ENCODE measurements at places on chromosomes 6 and 20.

DNA sequence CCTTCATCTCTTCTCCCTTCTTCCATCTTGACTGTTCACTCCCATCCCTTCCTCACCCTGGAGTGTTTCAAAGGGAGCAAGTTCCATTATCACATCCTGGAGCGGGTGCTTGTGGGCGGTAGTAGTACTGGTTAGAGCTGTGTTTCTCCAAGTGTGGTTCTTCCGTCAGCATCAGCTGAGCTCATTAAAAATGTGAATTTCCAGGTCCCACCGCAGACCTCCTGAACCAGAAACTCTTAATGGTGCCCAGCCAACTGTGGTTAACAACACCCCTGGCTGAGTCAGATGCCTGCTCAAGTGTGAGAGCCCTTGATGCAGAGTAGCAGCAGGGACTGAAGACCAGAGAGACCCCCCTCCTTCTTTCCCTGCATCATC lies 24.4 kb downstream of the ANGPT4 start:
- peak; percentile 25 for DNase-seq

GRCh38 chr6:14035874-14036273 lies 81.7 kb upstream of the CD83 start:
- DNase-seq = no peak

GRCh38 chr20:23101696-23102406 lies 15.7 kb upstream of the CD93 start:
- DNase-seq = no peak

GRCh38 chr20:7275645-7276237 lies 508.3 kb downstream of the BMP2 start:
- DNase-seq = no peak

GRCh38 chr6:24930431-24930871 lies 5.3 kb downstream of the RIPOR2 start:
- peak; percentile 50 for DNase-seq

- DNase-seq = no peak
These were observed 3.8 kb downstream of the ULBP1 start for GRCh38 chr6:149967591-149967990.

DNA sequence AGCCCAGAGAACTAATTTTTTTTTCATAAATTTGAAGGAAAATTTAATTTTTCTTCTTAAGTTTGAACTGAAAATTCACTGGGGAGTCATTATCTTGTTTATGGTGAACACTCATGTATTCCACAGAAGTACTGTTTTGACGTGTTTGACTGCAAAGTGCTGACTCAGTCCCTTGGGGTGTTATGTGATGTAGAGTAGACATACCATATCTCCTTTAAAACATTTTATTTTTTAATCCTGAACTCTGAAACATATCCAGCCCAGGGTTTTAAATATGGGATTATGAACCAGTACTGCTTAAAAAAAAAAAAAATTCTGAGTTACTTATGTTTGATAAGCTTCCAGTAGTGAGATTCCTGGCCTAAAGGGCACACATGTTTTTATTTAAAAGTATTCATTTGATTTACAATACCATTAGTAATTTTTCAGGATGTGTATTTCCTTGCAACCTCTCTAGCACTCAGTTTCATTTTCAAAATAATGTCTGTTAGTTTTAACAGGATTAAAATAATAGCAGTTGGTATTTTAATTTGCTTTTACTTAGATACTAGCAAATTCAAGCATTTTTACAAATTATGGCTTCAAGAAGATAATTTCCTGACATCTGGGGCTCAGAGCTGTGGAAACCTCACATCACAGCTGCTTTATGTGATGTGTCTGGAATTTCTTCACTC lies 81.7 kb upstream of the PDE10A start:
- DNase-seq = no peak

DNA sequence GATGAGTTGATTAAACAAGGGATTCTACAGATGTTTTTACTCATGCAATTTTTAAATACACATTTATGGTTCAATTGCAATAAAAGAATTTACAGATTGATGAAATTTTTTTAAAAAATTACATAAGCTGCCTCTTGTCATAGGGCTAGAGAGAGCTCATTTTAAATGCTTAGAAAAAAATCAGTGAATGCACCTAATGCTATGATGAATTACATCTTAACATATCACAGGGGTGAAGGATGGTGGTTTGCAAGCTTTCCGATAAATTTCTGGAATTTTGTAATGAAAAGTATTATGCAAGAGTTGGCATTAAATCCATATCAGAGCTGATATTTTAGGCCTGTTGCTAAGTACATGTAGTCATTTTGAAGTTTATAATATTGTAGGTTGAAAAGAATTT lies 29.6 kb downstream of the DSE start:
- no peak for DNase-seq

GRCh38 chr20:7723284-7723683 lies 217.0 kb downstream of the HAO1 start:
- no peak for DNase-seq

- no peak for DNase-seq
These were observed 22.2 kb downstream of the RREB1 start for GRCh38 chr6:7129784-7130569.

DNA sequence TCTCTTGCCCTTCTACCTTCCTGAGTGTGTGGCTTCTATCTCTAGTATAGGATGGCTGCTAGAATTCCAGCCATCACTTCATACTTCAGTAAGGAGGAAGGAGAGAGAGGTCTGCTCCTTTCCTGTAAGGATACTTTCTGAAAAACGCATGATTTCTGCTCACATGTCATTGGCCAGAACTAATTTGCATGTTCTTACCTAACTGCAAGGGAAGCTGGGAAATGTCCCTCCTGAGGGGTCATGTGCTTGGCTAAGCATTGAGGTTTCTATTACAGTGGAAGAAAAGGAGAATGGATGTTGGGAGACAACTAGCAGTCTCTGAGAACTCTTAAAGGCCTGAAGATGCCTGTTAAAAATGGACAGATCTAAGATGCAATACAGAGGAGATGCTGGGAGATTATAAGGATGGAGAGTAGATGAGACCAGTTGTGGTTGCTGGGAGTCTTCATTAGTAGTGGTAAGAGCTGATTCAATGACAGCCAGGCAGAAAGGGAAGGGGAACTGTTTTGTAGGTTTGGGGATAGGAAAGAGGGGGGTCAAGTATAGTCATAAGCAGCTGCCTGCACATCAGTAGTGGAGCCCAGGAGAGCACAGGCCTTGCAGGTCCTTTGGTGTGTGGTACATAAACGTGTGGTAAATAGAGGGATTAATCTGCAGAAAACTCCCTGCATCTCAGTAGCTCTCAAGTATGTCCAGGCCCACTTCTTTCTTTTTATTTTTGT lies 20.2 kb downstream of the CDS2 start:
- DNase-seq = no peak

DNA sequence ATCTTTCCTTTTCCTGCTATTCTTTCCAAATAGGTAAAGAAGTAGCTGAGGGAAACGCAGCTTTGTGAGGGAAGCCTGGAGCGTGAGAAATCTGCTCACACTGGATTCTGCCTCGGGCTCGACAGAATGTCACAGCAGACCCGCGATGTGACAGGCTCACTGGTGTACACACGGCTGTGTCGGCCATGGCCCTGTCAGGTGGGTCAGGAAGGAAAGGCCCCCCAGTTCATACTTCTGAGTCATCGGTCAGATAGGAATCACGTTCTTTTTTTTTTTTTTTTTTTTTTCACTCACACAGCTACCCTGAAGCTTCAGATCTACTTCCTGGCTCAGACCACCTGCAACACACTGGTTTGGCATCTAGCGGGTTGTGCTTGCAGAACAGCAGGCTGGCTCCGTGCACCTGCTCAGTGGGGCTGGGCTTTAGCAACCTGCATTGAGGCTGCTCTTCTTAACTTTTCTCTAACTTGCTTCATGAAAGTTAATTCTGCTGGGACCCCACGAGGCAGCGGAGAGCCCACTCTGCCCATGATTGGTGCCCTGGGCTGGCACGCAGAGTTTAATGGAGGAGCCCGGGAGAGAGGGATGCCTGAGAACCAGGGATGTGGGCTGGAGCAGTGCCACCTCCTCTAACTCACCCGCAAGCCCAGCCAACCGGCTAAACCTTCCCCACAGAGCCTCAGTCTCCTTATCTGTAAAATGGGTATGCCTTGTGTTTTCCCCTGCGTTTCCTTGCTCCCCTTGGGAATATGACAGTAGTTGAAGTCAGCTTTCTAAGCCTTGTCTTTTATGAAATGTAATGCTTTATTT lies 61.5 kb upstream of the FNDC1 start:
- DNase-seq = peak; percentile 58

DNA sequence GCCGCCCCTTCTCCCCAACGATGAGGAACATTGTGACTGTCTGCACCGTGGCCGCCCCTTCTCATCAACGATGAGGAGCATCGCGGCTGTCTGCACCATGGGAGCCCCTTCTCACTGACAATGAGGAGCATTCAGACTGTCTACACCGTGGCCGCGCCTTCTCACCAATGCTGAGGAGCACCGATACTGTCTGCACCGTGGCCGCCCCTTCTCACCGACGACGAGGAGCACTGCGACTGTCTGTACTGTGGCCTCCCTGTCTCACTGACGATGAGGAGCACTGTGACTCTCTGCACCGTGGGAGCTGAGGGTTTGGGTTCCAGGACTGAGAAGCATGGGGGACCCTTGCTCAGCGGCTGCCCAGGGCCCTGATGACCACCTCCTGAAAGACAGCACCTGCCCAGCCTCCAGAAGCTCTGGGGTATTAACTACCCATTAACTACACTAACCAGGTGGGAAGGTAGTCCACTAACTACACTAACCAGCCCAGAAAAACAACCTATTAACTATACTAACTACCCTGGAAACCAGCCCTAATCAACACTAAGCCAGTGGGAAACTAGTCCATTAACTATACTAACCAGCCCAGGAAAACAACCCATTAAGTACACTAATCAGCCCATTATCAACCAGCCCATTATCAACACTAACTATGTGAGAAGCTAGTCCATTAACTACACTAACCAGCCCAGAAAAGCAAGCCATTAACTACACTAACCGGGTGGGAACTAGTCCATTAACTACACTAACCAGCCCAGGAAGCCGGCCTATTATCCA lies 116.9 kb downstream of the TAF4 start:
- DNase-seq = no peak

DNA sequence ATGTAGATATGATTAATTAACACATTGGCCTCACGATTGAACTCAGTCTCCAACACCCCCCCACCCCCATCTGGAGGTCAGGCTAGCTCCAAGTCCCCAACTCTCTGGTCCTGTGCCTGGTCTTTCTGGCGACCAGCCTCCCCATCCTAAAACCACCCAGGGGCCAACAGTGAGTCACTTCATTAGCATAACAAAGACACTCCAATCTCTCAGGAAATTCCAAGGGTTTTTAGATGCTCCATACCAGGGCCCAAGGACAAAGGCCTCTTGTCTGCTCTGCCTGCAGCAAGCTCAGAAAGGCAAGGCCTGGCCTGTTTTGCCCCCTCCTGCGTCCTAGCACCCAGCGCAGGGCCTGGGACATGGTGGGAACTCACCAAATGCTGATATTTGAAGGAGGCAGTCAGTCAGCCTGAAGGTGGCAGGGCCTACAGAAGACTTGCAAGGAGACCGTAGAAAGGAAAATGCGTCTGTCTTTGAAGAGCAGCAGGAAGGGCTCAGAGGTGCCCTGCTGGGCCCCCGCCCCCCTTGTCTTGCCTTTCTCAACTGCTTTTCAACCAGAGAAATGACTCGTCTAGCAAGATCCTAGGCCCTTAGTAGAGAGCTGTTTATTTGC lies 184.7 kb downstream of the CDH4 start:
- DNase-seq = peak; percentile 85

DNA sequence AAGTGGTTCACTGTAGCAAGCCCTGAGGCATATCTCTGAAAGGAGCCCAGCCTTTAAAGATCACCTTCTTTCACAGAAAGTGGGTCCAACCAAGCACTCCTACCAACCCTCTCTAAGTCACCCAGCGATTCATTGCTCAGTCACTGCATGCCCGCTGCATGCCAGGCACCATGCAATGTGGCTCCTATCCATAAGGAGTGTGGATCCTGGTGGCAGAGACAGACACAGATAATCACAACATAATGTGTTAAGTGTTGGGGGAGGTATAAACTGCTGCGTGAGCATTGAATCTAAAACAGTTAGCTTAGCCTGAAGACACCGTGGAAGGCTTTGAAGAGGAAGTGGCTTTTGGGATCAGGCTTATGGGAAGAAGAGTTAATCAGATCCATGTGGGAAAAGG lies 659.5 kb downstream of the PTPRT start:
- DNase-seq = no peak

GRCh38 chr6:82415820-82416219 lies 52.2 kb downstream of the TPBG start:
- DNase-seq = no peak

DNA sequence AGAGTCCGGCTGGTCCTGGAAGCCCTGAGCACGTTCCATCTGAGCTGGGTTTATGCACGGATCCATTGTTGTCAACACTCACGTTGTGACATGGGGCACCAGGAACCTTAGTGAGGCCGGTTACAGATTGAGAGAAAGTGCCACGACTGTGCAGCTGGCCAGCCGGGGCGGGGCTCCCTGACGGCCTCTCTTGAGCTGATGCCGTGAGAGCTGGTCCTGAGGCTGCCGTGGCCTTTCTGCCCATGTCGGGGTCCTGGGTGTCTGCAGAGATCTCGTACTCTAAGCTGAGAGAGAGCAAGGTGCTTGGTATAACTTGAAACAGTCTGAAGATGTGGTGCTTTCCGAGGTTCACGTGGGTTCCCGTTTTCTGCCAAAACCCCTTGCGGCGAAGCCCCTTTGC lies 10.0 kb downstream of the CDH4 start:
- no peak for DNase-seq

DNA sequence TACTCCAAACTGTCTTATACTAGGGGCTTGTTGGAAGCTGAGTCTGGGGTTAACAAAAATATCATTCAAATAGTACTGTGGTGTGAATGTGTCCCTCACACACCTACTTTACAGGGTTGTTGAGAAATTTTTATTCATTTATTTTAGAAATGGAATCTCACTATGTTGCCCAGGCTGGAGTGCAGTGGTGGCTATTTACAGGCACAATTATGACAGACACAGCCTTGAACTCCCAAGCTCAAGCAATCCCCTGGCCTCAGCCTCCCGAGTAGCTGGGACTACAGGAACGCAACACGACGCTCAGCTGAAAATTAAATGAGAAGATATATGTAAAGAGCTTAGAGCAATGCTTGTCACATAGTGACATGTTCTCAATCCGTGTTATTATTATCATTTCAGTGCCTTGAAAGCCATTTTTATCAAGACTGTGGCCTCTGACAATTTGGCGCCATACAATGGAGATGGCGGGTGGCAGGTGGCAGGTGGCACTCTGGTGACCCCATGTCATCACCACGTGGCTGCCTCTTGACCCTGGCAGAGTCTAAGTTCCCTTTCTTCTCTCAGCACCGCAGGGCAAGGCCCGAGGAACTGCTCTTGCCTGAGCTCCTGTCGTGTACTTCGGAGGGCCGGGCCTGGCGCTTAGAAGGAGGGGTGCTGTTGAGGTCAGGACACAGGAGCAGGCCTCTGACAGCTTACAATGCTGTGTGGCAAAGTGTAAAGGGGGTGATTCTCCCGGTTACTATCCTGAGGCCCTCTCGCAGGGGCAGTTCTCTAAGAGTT lies 64.5 kb downstream of the STX11 start:
- no peak for DNase-seq

GRCh38 chr20:1975291-1975690 lies 18.6 kb downstream of the PDYN start:
- no peak for DNase-seq

DNA sequence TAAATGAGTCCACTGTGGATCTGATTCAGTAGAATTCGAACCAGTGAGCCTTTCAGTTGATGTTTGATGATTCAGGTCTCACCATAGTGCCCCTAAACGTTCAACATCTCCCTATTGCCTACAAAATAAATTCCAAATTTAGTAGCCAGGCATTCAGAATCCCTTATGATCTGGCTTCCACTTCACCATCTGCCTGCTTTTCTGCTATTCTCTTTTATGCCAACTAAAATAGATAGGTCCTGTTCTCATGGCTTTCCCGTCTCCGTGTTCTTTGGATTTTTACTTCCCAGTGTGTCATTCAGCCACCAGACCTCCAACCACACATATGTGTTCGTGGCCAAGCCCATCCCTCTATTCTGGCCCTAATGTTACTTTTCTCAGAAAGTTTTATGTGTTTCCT lies 410.4 kb downstream of the LMBRD1 start:
- DNase-seq = peak; percentile 68
